ENCODE measurements at places on chromosomes 2 and 18.

DNA sequence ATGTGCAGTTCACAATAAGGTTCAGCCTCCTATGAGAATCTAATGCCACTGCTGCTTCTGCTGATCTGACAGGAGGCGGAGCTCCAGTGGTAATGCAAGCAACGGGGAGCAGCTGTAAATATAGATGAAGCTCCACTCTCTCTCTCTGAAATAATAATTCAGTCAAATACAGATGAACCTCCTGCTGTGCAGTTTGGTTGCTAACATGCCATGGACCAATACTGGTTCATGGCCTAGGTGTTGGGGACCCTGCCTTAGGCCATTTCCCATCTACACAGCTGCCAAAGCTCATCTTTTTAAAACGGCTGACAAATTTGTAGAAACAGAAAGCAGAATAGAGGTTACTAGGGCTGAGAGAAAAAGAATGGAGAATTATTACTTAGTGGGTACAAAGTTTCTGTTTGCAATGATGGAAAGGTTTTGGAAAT is 10.7 kb upstream of the HNRNPA3 start:
- no peak for DNase-seq

DNA sequence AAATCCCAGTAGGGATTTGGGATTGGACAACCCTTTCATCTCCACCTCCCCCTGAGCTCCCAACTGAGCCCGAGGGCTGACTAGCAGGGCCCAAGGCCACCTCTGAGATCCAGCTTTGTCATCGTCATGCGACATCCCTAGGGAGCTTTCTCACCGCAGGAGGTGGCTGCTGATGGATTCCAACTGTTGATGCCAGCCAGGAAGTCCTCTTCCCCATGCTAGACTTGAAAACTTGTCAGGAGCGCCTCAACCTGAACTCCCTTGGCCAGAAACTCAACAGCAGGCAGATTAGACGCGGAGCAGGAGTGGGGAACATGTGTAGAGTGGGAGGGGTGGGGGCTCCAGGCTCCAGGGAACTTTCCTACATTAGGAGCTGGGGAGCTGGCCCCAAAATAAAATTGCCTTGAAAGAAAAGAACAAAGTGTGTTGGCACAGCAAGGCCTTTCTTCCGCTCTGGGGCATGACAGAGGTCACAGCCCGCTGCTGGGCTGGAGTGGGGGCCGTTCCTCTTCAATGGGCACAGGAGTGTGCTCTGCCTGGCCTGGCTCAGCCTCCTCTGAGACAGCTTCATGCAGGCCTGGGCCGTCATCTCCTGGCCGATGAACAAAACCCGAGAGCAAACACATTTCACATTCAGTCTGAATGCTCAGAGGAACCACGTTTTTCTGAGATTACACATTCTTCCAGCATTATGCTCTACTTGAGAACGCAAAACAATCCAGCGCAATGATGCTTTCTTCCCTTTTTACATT is 34.5 kb downstream of the EMILIN2 start:
- DNase-seq, result no peak

DNA sequence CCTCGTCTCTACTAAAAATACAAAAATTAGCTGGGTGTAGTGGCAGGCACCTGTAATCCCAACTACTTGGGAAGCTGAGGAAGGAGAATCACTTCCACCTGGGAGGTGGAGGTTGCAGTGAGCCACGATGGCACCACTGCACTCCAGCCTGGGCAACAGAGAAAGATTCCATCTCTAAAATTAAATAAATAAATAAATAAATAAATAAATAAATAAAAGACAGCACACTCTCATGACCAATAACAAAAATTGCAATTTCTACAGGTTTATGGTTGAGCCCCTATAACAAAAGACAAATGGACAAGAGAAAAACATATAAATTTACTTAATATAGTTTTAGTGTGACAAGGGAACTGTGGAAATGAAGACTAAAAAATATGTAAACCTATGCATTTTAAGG is 384.1 kb downstream of the CDH19 start:
- no peak for DNase-seq

DNA sequence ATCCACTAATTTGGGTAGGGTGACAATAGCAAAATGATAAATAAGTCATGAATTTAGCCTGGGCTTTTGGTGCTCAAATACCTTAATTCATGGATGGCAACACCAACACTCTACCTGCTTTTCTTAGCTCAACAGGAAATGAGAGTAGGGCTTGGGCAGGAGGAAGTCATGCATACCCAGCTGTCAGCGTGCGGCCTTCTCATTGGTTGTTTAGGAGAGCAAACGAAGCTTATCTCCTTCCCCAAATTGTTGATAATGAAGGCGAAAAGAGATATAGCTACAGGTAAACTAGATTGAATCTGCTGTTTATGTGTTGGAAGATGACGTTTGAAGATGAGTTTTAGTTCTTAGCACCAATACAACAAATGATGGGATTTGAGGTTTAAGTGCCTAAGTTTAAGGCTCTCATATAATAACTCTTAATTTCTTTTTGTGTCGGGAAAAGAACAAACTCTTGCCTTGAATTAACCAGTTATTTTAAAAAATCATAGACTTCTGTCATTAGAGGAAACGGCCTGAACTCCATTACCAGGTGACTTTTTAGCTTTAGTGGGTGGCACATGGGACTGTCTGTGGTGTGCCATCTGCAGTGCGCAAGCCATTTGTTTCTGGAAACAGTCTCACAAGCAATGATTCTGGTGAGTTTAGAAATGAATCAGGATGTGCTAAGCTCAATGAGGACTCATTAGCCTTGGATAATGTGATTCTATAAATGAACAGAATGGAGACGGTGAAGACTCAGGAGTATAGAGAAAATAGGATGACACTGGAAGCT is 19.8 kb downstream of the MAP4K4 start:
- DNase-seq, result peak; percentile 35

- DNase-seq, result no peak
Measured at GRCh38 chr2:205721057-205721449, 38.8 kb downstream of the NRP2 start.

- DNase-seq, result peak; percentile 52
Measured at GRCh38 chr2:46943881-46944798, 28.5 kb upstream of the MCFD2 start.

GRCh38 chr2:7030810-7031209 is 113.6 kb downstream of the RNF144A start:
- DNase-seq, result no peak

DNA sequence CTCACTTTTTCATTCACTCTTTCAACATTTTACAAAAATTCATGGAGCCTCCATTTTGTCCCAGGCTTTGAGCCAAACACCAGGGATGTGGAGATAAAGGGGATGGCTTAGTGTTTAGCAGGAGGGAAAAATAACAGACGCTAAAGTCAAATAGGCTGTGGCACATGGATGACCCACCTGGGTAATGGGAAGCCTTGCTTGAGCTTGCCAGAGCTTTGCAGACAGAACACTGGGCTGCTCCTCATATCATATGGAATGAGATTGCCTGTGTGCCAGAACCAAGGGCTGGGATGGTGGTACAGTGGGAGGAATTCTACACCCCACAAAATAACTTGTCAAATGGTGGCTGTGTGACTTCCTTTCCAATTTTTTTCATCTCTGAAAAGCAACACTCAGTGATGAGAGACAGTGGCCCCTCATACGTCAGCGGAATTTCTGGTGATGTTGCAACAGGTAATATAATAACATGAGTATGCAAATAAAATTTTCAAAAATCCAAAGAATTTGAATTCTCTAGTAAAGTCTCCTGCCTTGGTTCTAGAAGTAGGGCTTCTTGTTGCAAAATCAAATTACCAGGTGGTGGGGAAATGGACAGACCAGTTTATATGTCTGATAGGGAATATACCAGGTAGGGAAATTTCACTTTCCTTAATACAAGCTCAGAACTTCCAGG is 252.9 kb downstream of the CLIP4 start:
- DNase-seq, result no peak

DNA sequence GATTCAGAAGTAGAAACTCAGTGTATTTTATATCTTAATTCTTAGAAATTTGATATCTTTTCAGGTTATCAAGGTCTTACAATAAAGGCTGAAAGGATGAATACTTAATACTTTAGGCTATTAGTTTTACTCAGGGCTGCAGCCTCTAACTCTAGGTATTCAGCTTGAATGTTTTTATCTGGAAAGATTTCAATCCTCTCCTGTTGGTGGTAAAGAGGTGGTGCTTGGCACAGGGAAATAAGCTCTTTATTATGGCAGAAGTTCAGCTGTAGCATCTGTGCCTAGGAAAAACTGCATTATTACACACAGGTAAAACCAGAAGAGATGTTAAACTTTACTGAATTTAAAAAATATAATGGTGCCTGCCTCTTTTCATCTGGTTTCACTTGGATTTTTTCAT is 11.1 kb downstream of the ACVR2A start:
- no peak for DNase-seq

DNA sequence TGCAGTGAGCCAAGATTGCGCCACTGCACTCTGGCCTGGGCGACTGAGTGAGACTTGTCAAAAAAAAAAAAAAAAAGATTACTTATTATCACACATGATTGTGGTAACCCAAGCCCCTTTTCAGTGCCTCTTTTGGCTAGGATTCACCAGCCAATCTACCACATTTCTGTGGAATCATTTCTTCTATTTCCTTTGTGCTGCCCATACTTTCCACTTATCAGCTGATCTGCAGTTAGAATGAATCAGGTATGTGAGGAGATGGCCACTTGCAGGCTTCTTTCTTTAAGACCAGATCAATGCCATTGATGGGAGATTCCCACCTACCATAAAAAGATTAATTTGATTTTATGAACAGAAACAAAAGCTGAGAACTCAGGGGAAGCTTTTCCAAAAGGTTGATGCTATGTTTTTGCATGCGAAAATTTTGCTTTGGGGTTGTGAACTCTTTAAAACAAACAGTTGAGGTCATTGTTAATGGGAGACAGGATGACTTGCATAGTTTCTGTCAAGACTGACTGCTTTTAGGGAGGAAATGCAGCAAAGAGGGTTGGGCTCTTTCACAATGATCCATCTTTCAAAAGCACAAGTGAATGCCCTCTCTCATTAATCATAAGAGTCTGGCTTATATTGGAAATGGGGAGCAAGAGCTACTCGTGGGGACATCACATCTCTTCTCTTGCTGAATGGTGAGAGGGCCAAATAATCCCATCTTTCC is 66.9 kb upstream of the CYP26B1 start:
- no peak for DNase-seq

GRCh38 chr2:169928463-169928864 is 101.2 kb downstream of the UBR3 start:
- no peak for DNase-seq

GRCh38 chr2:120859128-120859527 is 123.5 kb downstream of the GLI2 start:
- no peak for DNase-seq

DNA sequence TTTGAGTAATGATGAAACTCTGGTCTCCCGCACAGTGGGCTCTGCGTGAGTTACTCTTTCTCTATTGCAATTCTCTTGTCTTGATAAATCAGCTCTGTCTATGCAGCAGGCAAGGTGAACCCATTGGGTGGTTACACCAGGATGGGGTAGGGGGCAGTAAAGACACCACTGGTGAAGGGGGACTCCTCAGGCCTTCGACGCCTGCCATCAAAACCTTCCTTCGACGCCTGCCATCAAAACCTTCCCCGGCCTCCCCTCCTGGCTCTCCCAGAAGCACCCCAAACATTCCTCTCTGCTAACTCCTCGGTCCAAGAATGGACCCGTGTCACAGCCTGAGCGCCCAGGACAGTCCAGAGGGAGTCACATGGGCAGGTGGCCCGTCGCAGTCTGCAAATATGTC is 4.8 kb upstream of the STARD7 start:
- DNase-seq, result no peak

- DNase-seq, result no peak
Measured at GRCh38 chr2:159890551-159891266, 92.7 kb upstream of the CD302 start.

- DNase-seq, result no peak
Measured at GRCh38 chr18:10791169-10791831, 265.5 kb downstream of the NAPG start.

- DNase-seq, result no peak
Measured at GRCh38 chr18:8722946-8723820, 17.8 kb downstream of the MTCL1 start.

- no peak for DNase-seq
Measured at GRCh38 chr18:26088487-26088886, 1.9 kb downstream of the SS18 start.

DNA sequence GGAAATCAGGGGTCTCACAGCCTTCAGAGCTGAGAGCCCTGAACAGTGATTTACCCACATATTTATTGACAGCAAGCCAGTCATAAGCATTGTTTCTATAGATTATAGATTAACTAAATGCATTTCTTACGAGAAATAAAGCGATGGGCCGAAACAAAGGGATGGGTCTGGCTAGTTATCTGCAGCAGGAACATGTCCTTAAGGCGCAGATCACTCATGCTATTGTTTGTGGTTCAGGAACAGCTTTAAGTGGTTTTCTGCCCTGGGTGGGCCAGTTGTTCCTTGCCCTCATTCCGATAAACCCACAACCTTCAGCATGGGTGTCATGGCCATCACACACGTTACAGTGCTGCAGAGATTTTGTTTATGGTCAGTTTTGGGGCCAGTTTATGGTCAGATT is 36.4 kb downstream of the TANC1 start:
- no peak for DNase-seq

- no peak for DNase-seq
Measured at GRCh38 chr18:34297287-34297686, 72.6 kb upstream of the NOL4 start.

DNA sequence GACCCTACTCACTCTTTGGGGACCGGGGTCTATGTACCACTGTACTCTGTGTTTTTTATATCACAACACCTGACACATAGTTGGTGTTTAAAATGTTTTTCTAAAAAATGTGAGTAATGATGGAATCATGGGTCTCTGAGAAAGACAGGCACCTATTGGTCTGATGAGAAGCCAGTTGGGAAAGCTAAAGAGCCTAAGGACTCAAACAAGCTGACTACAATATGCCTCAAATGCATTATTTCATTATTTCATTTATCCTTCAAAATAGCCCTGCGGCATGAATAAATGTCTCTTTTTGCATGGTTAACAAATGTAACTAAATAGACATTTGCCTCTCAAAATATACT is 102.9 kb upstream of the SCN1A start:
- DNase-seq, result no peak

DNA sequence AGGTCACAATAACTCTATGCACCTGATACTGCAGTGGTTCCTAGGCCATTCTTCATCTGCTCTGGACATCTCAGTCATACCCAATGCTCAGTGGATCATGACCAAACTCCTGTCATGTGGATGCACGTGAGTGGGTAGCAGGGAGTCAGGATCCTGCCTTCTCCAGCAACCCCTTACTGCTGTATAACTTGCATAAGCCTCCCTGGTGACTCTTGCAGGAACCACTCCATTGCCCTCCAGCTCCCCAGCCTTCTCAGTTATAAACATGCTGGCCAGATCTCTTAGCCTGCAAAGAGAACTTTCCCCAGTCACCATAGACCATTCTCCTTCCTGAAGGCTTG is 98.6 kb upstream of the ZNF397 start:
- no peak for DNase-seq
